ENCODE measurements at places on chromosomes 4 and X.

DNA sequence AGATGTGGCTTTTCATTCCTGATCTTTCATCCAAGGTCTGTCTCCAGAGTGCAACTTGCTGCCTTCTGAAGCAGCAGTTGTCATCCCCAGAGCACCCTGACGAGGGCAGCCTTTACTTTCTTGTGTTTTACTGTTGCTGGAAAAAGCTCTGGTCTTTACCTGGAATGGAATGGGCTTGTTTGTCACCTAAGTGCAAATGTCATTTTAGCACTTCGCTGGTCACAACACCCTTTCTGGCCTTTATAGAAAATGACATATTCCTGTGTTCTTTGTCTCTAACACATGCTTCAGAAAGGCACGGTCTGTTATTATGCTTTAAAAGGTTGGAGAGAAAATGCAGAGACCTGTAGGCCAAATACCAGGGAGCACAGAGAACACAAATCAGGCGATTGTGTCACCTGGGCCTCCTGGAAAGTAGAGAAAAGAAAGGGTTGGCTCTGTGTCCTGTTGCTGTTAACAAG, 332.7 kb upstream of the IGFBP7 start:
- DNase-seq = no peak

- no peak for DNase-seq
Measured at GRCh38 chrX:78102091-78102490, 2.0 kb upstream of the PGK1 start.

- DNase-seq = no peak
Measured at GRCh38 chr4:73862322-73862721, 6.9 kb upstream of the CXCL1 start.

DNA sequence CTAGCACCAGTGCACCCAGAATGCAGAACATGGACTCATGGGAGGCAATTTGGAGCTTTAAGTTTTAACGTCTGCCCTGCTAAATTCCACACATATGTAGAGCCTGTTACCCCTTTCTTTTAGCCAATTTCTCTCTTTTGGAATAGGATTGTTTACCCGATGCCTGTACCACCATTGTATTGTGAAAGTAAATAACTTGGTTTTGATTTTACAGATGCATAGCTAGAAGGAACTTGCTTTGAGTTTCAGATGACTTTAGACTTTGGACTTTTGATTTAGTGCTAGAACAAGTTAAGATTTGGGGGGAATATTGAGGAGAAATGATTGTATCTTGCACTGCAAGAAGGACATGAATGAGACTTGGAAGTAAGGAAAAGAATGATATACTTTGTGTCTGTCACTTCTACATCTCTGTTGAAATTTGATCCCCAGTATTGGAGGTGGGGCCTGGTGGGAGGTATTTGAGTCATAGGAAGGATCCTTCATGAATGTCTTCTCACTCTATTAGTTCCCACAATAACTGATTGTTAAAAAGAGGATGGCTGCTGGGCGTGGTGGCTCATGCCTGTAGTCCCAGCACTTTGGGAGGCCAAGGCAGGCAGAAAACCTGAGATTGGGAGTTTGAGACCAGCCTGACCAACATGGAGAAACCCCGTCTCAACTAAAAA, 794.8 kb upstream of the LCORL start:
- DNase-seq = no peak

DNA sequence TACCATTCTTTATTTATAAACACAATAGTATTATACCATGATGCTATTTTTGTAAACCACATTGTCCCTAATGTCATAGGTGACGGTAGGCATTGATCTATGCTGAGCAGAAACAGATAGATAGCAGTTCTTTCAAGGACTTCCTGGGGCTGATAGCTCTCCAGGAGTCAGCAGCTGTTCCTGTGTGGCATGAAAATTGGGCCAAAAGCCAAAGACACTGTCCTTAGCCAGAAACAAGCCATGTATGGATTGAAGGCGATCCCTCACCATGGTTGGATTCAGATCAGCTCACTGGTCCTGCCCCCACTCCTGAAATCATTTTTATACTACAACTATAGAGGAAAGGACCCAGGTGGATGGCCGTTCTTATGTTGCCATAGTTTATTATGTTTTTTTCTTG, 53.6 kb downstream of the DDX60 start:
- DNase-seq = no peak

DNA sequence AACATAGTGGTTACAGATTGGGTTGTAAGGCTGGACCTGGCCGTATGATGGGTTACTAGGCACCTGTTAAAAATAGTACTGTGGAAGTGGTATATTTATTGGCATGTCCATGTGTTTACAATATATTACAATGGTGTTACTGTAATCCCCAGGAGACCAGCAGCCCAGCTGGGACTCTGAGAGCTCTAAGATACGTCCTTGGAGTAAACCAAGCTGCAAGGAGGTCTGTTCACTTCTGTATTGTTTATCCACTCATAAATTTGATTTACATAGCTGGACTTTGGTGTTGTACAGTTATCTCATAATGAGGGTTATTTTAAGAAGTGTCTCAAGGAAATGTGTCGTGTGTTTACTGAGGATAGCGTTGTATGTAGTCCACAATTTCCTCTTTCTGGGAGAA, 93.8 kb downstream of the TBL1X start:
- no peak for DNase-seq

GRCh38 chr4:34723605-34724004, 1520.7 kb downstream of the ARAP2 start:
- no peak for DNase-seq

- DNase-seq = no peak
Measured at GRCh38 chr4:97605932-97606331, 537.3 kb downstream of the STPG2 start.

DNA sequence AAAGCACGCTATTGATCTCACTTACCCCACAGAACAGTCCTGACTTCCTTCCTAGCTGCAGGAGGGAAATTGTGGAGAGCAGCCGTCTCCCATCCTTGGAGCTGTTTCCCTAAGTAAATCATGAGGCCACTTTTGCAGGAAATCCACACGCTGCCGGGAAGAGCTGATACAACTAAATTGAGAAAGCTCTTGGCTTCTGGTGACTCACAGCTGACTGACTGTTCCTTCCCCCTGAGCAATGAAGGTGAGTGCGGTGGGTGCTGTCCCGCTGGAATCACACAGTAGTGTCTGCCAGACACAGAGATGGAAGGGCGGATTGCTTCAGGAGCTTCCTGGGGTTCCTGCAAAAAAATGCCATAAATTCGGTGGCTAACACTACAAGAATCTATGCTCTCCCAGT, 268.9 kb downstream of the ASMT start:
- DNase-seq = no peak

DNA sequence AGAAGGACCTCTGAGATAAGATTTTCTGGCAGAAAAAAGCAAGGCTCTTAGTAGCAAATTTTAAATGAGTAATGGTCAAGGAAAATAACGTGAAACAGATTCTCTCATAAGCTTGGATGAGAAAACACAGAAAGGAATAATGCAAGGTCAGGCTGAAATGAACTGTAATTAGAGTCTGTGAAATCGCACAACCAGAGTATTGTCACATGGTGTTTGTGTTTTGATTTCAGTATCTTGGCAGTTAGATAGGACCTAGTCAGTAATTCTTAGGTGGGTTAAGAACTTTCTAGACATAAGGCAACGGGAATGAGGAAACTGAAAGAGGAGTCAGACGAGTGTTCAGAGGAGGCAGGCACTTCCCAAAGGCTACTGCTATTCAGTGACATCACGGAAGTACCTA, 34.6 kb downstream of the LIMCH1 start:
- DNase-seq = no peak

GRCh38 chr4:25021216-25021615, 9.5 kb downstream of the LGI2 start:
- no peak for DNase-seq

GRCh38 chr4:152245680-152246079, 290.2 kb downstream of the FBXW7 start:
- no peak for DNase-seq

- no peak for DNase-seq
Measured at GRCh38 chrX:74318672-74319071, 14.7 kb downstream of the ZCCHC13 start.

GRCh38 chrX:45619290-45619689, 418.6 kb upstream of the DIPK2B start:
- no peak for DNase-seq

DNA sequence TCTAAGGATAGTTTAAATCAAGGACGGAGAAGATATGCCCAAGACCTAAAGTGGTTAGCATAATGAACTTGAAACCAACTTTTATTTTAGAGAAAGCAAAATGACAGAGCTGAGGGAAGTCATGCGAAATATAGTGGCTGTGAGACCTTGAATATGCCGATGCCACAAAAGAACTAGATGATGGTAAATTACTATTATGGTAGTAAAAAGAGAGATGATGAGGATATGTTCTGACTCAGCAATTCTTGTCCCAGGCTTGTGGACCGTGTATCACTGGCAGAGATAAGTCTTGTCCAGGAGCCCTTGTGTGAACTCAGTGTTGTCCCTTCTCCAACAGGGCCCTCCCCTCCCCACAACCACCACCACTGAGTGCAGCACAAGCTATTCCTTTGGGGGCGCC, 1605.6 kb upstream of the TENM3 start:
- DNase-seq = no peak

DNA sequence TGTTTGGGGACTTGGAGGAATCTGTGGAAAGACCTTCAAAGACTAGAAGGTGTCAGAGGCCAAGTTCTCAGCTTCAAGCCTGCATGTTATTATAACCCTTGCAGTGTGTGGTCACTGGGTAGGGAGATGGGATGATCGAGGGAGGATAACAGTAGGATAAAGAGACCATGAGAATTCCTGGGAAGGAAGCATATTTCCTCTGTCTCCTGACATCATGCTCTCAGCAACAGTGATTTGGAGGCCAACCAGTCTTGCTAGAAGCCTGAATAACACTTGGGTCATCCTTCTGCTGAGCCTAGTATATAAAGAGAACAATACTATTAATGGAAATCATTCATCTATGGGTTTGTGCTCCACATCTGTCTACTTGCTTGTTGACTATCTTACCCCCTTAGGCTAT, 40.9 kb upstream of the ANXA3 start:
- DNase-seq = no peak

DNA sequence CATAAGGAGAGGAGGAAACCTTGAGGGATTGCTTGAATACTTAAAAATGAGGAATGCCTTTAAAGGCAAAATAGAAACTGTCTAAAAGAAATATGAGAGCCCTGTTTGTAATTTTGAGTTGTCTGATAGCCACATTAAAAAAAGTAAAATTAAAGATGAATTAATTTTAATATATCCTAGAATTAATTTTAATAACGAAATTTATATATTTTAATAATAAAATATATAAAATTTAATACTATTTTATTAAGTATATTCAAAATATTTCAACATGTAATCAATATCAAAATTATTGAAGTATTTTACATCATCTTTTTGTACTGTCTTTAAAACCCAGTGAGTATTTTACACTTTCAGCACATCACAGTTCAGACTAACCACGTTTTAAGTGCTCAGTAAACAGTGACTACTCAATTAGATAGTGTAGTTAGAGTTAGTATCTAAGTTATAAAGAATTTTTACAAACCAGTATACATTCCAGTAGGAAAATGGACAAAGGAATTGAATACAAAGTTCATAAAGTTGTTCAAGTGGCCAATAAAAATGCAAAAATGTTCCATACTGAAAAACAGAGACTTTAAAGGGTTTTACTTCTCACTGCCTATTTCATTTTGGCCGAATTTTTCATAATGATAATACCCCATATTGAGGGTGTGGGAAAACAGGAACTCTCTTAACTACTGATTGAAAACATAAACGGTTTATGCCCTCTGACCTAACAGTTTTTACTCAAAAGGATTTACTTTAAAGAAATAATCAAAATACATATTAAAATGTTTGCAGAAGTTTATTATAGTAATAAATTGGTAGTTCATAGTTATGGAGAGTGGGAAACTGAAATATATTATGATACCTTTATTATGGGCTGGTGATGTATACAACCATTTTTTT, 2.9 kb downstream of the SLC30A9 start:
- DNase-seq = no peak

DNA sequence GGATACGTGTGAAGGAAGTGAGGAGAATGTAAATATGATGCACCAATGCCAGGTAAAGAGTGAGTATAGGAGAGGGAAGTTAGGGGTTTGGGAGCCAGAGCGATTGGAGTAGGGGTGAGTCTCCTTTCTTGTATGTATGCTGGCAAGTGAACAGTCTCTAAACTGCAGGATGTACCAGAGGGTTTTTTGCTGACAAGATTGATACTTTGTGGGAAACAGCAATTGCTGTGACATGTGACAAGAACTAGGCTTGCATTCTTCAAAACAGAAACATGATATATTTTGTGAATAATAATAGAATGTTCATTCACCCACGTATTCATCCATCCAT, 706 bp downstream of the CHIC1 start:
- no peak for DNase-seq

DNA sequence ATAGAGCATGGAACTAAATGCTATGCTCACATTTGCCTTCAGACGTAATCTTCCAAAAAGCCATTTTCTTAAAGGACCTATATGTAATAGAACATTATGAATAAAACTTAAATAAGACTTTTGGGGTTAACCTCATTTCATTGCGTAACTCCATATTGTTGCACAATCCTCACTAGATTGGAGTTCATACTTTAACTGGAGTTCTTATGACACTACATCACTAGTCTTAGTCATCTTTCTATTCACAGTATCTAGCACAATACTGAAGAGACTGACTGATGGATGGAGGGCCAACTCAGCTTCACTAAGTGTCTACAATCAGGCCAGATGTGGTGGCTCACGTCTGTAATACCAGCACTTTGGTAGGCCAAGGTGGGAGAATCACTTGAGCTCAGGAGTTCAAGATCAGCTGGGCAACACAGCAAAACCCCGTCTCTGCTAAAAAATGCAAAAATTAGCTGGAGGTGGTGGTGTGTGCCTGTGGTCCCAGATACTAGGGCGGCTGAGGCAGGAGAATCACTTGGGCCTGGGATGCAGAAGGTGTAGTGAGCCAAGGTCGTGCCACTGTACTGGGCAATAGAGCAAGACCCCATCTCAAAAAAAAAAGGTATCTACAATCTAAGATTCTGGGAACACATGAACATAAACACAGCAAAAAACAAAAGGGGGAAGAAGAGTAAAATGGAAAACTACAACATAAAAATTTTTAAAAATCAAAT, 80.8 kb upstream of the MAB21L2 start:
- DNase-seq = no peak

DNA sequence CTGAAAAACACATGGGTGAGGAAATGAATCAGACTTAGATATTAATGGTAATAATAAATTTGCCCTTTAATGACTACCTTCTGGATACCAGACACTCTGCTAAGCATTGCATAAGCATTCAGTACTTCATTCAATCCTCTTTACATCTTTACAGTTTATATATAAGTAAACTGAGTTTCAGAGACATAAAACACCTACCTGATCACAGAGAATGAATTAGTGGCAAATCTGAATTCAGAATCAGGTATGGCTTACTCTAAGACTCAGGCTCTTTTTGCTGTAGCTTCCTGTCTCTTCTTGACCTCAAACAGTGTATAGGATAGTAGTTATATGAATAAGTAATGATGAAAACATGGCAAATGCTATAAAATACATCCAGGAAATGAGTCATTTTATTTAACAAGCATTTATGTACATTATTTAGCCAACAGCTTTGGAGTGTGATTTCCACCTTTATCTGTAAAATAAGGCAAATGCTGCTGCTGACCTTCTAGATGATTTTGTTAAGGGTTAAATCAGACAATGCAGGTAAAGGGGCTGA, 83.9 kb downstream of the VEGFC start:
- no peak for DNase-seq

GRCh38 chr4:3476936-3477749, 14.0 kb downstream of the DOK7 start:
- no peak for DNase-seq

- DNase-seq = peak; percentile 70
Measured at GRCh38 chr4:128810871-128811570, 1.5 kb downstream of the JADE1 start.

GRCh38 chrX:6813836-6814370, 279.0 kb upstream of the VCX3A start:
- no peak for DNase-seq
